ENCODE measurements at places on chromosomes 3 and 15.
A peak's percentile ranks its signal among the peaks of the same experiment; 100 is the strongest.

GRCh38 chr3:115634052-115634451, 10.7 kb downstream of the GAP43 start:
- no peak for DNase-seq

DNA sequence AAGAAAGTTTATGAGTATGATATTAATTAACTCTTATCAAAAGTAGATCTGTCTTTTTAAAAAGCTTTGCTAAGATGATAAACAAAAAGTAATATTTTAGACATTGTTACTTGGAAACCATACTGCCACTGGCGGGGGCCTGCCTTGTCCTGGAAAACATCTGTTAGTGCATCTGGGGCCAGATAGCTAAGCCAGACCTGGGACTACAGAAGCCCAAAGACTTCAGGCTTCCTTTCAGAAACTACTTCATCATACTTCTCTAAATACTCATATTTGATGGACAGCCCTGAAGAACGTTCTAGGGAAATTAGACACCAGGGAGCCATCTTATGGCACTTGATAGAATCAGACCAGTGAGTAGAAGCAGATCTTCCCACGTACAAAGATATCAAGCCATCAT, 795.4 kb upstream of the SEMA6D start:
- DNase-seq = no peak

- DNase-seq = no peak
These were observed 361.8 kb downstream of the FGF12 start for GRCh38 chr3:192365571-192365970.

DNA sequence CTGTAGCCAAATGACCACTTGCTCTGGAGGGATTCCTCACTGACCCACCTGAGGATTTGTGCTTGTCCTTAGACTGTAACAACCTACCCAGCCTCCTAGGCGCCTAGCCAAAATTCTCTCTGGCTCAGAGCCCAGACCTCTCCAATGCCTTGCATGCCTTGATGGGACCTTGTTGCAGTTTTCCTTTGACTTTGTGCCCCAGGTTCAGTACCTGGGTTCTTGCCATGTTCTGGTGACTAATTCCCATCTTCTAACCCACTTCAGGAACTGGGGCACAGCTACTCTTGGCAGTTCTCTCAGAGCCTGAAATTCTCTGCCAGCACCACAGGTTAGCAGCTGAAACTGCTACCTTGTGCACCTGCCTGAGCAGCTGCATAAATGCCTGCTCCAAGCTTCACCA, 27.0 kb upstream of the UBE3A start:
- no peak for DNase-seq

DNA sequence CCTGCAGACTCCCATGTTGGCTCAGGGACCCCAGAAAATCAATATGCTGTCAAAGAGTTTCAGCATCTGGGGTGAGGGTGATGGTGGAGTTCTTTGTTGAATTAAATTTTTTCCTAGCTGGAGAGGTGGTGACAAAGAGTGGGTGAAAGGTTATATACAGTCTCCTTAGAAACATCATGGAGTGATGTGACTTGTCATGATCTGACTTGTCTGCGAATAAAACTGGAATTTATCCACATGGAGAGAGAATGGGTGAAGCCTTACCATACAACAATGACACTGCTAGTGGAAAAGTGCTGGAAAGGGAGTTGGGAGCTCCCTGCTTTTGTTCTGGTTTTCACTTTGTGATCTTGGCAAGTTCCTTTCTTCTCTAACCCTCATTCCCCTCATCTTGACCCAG, 75.0 kb downstream of the ARNT2 start:
- DNase-seq = no peak

DNA sequence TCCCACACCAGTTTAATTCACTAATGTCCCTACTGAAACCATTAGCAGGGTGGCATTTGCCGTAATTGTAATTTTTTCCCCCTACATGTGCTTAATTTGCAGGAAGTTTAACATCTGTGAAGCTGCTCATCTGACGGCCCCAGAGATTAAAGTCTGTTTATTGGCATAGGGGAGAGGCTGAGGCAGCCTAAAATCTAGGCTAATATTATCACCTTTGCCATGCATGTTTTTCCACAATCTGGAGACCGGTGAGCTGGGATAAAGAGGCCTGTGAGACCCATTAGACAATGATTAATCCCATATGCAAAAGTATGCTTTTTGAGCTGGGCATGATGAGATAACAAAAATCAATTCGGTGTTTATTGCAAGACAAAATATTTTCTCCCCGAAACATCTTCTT, 561.2 kb upstream of the ALCAM start:
- no peak for DNase-seq

GRCh38 chr3:86451749-86452148, 539.2 kb downstream of the VGLL3 start:
- DNase-seq = no peak

- no peak for DNase-seq
These were observed 21.0 kb downstream of the PFKFB4 start for GRCh38 chr3:48535578-48535977.

DNA sequence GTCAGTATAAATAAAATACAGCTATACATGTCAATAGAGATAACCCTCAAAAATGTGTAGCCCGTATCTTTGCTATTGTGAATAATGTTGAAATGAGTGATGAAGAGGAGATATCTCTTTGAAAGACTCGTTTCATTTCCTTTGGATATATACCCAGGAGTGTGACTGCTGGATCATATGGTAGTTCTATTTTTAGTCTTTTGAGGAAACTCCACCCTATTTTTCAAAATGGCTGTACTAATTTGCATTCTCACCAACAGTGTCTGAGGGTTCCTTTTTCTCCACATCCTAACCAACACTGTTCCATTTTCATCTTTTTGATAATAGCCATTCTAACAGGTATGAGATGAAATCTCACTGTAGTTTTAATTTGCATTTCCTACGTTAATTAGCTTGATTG, 237.5 kb upstream of the GBE1 start:
- DNase-seq = no peak

DNA sequence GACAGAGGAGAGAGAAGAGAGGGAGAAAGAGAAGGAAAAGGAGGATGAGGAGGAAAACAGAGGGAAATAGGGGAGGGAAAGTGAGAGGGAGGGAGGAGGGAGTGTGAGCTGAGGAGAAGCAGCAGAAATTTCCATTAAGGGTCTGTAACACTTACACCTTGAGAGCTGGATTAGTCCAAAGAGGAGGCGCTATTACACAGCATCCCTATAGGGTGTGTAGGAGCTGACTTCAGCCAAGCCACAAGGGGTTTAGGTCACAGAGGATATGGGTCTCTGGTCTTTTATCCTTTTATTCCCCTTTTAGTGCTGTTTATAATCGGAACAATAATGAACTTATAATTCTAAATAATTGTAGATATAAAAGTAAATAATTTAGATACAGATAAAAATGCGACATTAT, 230.4 kb downstream of the GABRG3 start:
- DNase-seq = no peak

DNA sequence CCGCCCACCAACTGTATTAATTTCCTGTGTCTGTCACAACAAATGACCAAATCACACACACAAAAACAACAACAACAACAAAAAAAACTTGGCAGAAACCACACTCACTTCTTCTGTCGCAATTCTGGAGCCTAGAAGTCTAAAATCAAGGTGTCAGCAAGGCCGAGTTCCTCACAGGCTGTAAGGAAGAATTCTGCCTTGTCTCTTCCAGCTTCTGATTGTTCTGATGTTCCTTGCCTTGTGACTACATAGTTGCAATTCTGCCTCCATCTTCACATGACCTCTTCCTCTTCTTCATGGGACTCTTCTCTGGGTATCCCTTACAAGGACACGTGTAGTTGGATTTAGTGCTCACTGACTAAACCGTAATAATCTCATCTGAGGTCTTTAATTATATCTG, 61.4 kb downstream of the IL12A start:
- no peak for DNase-seq

DNA sequence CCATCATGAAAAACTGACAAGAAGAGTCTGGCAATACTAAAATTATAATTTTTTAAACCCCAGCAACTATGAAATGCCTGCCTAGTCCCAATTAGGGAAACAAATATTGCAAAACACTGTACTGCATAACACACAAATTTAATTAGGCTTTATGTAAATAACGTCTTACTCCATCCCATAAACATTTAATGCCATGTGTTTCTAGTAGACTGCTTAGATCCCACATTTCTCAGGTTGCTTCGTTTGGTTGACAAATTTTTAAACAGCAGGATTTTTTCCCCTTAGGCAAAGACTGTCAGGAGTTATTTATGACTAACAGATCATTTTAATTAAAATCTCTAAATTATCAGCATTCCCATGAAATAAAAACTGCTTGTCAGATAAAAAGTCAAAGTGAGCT, 29.9 kb downstream of the EIF2AK4 start:
- DNase-seq = no peak

DNA sequence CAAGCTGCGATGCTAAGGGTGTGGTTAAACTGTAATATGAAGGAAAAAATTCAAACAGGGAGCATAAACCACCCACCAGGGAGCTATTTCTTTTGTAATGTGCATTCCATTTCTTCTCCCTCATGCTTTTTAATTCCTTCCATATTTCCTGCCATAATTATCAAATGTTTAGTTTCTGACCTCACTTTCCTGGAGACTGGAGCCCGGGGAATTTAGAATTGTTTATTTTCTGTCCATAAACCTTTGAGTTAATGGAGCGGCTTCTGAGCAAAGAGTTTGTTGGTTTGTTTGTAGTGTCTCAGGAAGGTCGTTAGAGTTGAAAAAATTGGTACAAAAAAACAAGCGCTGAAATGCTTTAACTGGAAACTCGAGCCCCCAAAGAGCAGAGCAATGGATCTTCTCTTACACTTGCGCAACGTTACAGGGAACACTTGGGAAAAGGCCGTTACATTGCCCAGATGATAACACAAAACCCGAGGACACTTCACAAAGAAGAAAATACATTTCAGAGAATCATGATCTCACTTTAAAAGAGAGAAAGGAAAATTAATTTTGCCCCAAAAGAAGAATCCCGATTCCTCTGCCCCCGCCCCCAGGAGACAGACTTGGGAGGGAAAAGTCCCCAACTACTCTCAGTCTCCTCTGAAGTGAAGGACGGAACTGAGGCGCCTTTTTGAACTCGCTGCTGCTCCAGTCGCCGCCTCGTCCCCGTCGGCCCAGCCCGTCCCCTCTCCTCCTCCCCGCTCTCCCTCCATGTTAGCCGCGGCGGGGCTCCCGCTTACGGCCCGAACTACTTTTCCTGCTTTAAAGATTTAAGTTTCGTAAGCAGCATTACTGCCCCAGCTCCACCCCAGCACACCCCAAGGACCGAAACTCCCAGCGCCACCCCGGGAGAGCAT, 842 bp downstream of the FSTL1 start:
- DNase-seq = no peak

GRCh38 chr15:62899090-62899493, 143.5 kb upstream of the TPM1 start:
- no peak for DNase-seq

- no peak for DNase-seq
These were observed 216.8 kb downstream of the RPLP1 start for GRCh38 chr15:69669446-69669845.

GRCh38 chr3:19399836-19400235, 251.5 kb downstream of the KCNH8 start:
- no peak for DNase-seq

- DNase-seq = no peak
These were observed 64.1 kb upstream of the POMGNT2 start for GRCh38 chr3:43169987-43170386.

GRCh38 chr15:33737687-33738601, 230.4 kb upstream of the CHRM5 start:
- peak; percentile 17 for DNase-seq

GRCh38 chr3:182769673-182770072, 23.6 kb upstream of the ATP11B start:
- DNase-seq = no peak

- DNase-seq = peak; percentile 37
These were observed 11.3 kb downstream of the SHQ1 start for GRCh38 chr3:72836923-72837322.

GRCh38 chr15:44243141-44243540, 45.4 kb upstream of the GOLM2 start:
- DNase-seq = no peak

- DNase-seq = peak; percentile 23
These were observed 334.4 kb upstream of the THRB start for GRCh38 chr3:24829011-24829581.

DNA sequence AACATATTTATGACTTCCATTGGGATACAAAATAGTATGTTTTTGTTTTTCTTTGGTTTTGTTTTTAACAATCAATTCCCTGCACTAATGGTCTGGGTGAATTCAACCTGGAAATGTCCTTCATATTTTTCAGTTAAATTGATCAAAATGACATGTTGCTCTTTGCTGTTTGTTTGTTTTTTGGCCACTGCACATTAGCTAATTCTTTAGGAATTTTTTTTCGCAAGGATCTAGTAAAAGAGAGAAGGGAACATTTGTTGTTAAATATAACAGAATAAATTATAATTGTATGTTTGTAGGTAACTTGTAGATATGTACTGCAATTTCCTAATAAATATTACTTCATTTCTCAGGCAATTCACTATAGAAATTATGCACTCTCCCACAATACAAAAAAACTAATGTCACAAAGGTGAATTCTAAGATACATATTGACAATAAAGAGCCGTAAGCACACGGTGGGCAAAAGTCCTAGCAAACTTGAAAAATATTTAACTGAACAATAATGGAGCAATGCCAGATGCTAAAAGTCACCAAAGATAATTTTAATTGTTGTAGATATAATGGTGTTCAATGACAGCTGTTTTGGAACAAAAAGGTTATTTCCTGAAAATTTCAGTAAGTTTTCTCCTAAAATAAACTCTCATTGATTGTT, 21.4 kb upstream of the PPARG start:
- DNase-seq = no peak

DNA sequence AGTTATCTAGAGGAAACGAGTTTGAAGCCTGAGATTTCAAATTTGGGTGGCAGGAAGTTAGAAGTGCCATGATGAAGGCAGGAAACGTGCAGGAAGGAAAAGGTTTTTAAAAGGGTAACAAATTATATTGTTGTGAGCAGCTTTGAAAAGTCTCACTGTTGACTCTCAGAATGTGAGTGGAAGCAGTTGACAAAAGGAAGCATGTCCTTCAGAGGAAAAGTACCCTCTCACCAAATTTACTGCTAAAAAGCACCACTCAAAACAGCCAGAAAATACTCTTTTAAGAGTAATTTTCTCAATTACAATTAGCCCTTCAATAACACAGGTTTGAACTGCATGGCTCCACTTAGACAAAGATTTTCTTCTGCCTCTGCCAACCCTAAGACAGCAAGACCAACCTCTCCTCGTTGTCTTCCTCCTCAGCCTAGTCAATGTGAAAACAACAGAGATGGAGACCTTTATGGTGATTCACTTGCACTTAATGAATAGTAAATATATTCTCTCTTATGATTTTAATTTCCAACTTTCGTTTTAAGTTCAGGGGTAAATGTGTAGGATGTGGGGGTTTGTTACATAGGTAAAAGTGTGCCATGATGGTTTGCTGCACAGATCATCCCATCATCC, 117.1 kb upstream of the LIPC start:
- DNase-seq = no peak

GRCh38 chr15:32936283-32936918, 218.6 kb downstream of the GREM1 start:
- no peak for DNase-seq

GRCh38 chr3:173954647-173955046, 557.1 kb downstream of the NLGN1 start:
- no peak for DNase-seq

- DNase-seq = no peak
These were observed 219.6 kb downstream of the MTHFS start for GRCh38 chr15:79677241-79677640.

Data from caudate nucleus (tissue), 63 donors.